ENCODE measurements at places on chromosomes 6 and 20.

DNA sequence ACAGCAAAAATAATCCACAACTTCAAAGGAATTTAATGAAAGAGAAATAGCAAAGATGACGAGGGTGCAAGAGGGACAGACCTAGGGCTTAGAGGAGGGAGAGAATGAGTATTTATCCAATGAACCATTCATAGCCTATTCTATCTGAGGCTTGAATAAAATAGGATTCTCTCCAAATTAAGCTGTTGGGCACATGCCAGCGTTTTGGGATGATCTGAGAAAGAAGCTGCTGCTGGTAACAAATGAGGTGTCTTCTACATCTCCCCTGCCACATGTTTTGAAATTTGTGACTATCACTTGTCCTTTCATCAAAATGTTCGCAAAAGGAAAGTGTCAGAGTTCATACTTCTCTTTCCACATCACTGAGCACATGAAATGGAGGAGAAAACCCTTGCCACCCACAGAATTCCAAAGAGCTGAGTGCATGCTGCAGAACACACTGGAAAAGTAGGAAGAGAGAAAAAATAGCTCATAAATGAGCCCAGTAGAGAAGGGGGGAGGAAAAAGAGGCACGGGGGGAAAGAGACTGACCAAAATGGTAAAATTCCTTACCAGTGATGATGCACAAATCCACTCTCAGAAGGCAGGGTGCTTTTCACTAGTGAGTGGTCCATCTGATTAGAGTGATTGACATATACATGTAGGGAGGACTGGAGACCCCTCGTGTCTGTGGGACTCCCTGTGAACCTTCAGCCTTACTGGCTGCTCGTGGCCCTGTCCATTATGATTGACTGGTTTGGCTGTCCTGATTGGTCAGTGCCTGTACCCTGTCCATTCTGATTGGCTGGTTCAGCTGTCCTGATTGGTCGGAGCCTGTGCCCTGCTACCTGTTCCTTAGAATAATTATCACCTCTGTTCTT is 180.5 kb downstream of the OGFRL1 start:
- DNase-seq: peak; percentile 83

DNA sequence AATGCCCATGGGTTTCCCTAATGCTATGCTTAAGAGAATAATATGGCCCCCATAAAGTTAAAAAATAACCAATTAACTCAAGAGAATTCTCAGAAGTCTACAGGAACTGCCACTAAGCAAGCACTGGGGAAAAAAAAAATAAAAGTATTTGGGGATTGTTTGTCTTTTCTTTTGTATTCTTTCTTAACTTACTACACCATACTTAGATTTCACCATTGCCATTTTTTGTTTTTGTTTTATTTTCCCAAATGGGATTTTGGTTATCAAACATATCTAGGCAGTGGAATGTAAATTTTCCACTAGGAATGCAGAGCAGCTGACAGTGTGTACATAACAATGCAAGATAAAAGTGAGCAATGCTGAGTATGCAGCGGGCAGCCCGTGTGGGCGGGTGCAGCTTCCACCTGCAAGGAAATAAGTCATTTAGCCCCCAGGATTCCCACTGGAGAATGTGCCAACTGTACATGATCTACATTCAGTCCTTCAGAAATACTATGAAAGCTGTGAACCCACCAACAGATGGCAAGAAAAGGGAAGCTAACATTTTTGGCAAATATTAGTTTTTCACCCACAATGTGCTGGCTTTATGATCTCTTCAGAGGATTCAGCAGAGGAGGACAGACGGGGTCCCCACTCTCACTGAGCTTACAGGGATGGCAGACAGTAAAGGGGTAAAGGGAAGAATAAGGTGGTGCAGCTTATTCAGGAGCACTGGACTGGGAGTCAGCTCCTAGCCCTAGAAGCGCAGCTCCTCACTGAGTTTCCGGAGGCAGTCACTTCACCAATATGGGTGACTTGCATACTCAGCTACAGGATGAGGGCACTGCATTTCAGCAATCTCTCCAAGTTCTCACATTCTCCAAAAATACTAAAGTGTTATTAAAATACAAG is 44.4 kb downstream of the DCDC2 start:
- DNase-seq: no peak

DNA sequence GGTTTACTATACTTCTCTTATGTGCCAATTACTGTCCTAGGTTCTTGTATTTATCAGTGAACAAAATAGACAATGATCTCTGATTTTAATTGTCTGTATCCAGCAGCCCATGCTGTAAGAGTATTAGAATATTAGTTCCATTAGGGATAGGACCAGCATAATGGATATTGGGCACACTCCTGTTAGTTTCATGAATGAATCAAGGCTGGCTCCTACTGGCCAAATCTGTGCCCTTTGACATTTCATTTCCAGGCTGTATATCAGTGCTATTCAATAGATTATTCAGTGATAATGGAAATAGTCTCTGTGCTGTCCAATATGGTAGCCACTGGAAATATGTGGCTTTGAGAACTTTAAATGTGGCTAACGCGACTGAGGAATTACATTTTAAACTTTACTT is 1007.9 kb upstream of the FLRT3 start:
- DNase-seq: no peak

GRCh38 chr6:45640081-45640491 is 262.4 kb upstream of the SUPT3H start:
- no peak for DNase-seq

DNA sequence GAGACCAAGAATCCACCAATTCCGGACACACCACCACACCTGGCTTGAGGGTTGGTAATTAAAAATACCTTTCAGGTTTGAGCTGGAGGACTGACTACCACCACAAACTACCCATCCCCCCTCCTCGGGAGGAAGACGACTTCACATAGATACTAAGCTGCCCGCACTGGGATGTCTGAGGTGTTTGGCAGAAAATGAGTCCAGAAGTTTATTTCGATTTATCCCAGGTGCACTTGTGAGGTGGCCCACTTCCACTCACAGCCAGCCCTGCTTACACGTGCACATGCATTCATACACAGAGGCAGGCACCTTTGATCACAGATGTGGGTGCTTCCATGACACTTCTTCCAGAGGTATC is 187.1 kb downstream of the ID4 start:
- DNase-seq: no peak

- DNase-seq: no peak
These were observed 426.8 kb downstream of the QKI start for GRCh38 chr6:163841326-163841725.

DNA sequence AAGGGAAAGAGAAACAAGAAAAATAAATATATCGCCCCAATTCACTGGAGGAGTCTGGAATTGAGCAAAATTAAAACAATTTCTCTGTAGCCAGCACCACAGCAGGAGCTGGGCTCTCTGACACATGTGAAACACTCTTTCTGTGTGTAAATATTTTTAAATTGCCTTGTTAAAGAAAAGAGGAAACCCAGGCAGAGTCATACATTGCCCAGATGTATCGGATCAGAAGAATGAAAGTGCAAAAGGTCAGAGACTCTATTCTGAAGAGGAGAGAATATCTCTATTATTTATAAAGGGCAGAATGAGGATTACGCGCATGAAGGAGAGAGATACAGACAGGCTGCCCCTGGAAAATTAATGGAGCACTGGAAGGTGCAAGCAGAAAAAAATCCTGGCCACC is 127.0 kb upstream of the MAN1A1 start:
- DNase-seq: no peak

GRCh38 chr6:22673474-22673873 is 104.1 kb downstream of the HDGFL1 start:
- no peak for DNase-seq

DNA sequence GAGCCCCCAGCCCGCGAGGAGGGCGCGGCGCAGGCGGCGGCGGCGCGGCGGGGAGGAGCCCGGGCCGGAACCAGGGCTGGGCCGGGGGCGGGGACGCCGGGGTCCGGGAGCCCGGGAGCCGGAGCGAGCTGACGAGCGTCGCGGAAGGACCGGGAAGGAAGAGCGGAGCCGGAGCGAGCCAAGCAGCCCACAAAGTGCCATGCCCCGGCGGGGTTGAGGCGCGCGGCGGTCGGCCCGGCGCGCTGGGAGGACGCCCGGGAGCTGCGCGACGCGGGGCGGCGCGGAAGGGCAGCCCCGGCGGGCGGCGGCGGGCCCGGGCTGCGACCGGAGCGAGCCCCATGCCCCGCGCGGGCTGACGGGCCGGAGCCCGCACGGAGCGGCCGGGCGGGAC is 289 bp downstream of the FOXP4 start:
- DNase-seq: no peak

DNA sequence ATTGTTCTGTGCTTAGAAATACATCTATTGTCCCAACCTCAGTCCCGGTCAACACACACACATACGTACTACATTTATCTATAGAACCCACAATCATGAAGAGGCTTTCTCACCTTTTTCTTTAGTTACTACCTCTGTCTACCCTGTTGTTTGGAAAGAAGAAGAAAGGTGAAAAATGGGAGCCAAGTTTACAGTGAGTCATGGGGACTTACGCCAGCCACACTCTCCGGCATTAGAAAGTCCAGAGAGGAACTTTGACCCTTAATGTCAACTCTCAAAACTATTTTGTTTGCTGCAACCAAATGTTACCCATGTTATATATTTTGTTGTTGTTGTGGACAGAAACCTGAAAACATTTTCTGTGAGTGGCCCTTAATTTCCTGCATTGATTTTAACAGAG is 259.1 kb downstream of the ZFAND3 start:
- no peak for DNase-seq

DNA sequence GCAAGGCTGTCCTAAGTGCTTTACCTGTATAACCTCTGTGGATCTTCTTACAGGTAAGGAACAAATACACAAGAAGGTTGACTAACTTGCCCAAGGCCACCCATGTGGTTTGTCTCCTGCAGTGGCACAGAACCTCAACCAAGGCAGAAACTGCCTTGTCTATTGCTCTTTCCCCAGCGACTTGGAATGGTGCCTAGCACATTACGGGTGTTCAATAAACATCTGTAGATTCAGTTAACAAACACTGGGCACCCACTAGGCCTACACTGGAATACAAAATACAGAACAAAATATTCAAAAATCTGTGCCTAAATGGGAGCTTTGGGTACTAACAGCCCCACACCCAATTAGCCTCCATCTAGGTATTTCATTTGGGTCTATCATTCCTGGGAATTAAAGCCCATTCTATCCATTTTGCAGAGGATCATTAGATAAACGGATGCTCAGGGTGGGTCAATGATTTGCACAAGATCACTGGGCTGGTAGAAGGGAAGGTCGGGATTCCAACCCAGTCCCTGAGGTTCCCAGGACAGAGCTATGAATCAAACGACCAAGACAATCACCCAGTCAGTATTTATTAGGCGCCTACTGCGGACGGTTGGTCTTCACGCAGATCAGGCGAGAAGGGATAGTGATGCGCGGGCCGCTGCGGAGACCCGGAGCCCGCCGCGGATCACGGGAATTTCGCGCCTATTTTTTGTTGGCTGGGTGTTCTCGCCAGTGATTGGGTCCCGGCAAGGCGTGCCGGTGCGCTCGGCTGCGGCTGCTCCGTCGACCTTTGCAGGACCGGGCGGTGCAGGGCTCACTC is at the start of gene STK35:
TSS of gene STK35 (plus strand) at position 771 of the 808 bp plus-strand sequence. CDS start 55 bp downstream, outside the sequence.
- no peak for DNase-seq
